ENCODE measurements at places on chromosomes 6 and 20.

DNA sequence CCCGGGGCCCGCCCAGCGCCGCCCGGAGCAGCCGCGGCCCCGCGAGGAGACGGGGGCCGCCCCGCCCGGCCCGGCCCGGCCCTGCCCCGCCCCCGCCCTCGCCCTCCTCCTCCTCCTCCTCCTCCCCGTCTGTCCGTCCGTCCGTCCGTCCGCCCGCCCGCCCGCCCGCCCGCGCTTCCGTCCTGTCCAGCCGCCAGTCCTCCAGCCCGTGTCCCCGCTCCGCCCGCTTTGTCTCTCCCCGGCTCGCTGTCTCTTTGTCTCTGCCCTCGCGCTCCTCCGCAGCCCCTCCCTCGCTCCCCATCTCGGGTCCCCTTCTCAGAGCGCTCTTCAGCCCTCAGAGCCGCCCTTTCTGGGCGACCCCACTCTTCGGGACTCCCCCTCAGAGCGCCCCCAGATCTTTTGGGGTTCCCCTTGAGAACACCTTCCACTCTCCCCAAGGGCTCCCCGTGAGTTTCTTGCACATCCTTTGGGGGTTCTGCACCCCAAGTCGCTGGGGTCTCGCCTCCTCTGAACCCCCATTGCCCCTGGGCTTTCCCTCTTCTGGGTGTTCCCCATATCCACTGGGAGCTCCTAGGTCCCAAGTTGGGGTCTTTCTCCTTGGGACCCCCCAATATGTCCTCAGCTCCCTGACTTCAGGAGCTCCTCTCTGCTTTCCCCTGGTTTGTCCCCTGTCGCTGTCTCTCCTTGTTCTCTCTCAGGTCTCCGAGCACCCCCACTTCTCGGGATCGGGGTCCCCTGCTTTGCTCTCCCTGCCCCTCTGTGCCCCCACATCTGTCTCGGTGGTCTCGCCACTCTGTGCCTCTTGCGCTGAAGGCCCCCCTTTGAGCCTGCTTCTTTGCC lies 79.5 kb upstream of the MYL9 start:
- no peak for DNase-seq

- DNase-seq: no peak
Observed at GRCh38 chr20:33490934-33491656, 1.2 kb downstream of the CBFA2T2 start.

GRCh38 chr6:53014744-53015143 lies 19.7 kb upstream of the GSTA4 start:
- DNase-seq: no peak

DNA sequence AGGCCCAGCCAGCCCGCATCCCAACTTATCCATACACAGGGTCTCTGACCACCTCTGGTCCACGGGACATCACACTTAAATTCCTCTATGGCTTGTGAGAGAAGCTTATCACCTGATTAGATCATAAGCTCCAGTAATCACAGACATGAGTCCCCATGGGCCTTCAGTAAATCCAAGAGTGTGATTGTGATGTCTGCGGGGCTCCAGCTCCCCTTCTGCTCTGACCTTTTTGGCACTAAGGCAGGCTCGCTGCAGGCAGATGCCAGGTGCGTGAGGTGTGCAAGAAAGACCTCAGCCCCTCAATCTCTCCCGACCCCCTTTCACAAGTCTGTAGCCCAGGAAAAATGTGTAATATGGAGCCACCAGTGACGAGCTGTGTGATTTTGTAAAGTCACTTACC lies 127.6 kb upstream of the DUSP22 start:
- DNase-seq: no peak

DNA sequence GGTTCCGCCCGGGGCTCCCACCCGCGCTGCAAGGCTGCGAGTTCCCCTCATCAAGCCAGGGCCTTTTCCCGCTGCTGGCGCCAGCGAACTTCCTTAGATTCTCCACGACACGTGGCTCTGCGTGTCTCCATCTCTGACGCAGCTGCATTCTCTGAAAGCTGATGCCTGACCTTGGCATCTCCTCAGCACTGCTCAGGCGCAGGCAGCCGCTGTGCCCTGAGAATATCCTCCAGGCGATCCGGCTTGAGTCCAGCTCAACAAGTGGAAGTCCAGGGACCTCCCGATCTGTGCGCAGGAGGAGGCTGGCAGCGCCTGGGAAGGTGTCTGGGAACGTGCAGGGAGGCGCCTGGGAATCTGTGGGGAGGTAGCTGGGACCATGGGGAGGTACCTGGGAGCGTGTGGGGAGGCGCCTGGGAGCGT lies 171.2 kb upstream of the THBS2 start:
- DNase-seq: no peak

GRCh38 chr6:49570474-49571079 lies 20.1 kb downstream of the C6orf141 start:
- no peak for DNase-seq

DNA sequence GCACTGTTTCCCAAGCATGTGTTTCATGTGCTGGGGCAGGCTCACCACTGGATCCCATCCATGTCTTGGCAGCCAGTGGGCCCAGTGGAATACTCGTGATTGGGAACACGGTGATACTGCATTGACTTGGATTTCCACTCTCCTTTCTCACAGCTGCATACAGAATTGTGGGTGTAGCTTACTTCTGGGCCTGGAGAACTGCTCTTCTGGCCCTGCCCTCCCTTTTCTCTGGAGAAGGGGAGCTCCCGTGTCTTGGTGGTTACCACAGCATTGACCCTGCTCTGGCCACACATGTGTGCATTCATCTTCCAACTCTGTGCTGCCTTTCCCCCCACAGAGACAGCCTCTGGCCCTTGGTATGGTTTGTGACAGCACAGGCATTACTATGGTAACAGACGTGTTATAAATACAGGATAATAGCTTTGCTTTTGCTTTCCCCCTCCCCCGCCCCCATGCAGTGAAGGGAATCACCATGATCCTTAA lies 21.6 kb downstream of the SOBP start:
- DNase-seq: no peak

Data from NCI-H1436 treated with DMSO at 0.1 percent for 48 hours (cell line).